ENCODE measurements at places on chromosomes 1 and 21. TPM values are rescaled to one million over a fixed set of nuclear protein-coding genes. Genes with fewer than 3 reads are reported as not detected.

Gene THEMIS2
- 21.0 TPM for total RNA-seq

GRCh38 chr1:222266223-222267196 is 281.4 kb downstream of the HHIPL2 start:
- no peak for ATAC-seq

DNA sequence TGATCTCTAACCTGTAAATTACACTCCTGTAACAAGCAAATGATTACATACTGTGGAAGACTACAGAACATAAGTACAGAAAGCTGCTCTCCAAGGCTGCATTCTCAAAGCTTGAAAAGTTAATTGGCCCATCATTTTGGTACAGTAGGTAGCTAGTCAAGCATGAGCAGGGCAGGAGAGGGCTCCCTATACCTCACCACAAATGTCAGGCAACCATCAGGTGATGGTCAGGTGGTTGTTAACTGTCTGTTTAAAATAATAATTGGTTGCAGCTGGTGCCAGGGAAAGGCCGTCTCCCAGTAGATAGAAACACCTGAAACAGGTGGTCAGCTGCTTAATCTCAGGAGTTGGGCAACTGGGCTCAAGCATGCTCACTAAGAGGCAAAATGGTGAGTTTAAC is 13.1 kb upstream of the SLC1A7 start:
- no peak for ATAC-seq

DNA sequence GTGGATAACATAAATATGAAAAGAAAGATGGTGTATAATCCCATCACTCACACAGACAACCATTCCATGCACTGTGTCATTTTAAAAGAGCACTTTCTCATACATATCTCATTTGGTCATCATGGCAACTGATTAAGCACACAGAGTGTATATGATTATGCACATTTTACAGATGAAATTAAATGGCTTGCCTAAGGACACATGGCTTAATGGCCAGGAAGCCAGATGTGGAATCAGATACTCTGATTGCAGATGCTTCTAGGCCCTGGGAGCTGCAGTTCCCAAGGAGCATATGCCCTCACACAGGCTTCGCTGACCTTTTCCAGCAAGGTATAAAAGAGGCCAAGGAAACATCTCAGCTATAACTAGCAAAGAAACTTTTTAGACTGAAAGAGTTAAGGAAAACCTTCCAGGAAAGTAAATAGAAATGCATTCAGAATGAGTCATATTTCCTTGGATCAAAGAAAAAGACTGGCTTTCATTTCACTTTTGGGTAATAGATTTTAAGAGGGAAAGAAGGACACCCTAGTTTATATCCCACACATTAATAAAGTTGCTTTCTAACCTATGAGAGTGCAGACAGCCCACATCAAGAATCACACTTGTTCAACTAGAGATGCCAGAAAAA is 19.6 kb upstream of the FAM89A start:
- ATAC-seq: no peak

DNA sequence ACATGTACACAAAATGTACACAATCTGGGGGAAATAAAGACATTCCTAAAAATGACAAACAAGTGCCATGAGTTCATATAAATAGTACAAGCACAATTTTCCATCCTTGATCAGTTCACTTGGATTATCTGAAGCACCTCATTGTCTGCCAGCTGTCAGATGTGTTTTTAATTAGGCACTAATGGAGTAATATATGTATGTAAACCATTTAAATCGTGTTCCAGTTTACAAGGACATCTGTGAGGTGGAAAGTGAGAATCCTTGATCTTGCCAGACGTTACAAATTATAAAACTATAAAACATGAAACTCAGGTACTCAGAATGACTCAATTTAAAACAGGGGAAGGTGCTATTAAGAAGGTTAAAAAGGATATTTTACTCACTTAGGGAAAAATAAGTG is 1312.2 kb downstream of the PLA2G4A start:
- ATAC-seq: no peak

All from gastroesophageal sphincter (tissue), 4 donors.